HT1080 (cell line): ENCODE measurements at places on chromosomes 3 and 15. TPM values are rescaled to one million over a fixed set of nuclear protein-coding genes. Genes with fewer than 3 reads are reported as not detected.

NR2E3 gene
- not detected in 2 replicates for total RNA-seq

TRNT1 gene
- total RNA-seq: 19.3 and 21.3 TPM in 2 replicates

DZIP1L gene
- 17.7 and 27.4 TPM in 2 replicates for total RNA-seq

EPHA3 gene
- not detected in 2 replicates for total RNA-seq

ZNF80 gene
- total RNA-seq: not detected in 2 replicates

CRYBG3 gene
- 10.9 and 12.4 TPM in 2 replicates for total RNA-seq

FBLN2 gene
- total RNA-seq: 0.03 and 0.05 TPM in 2 replicates

WDR93 gene
- not detected in 2 replicates for total RNA-seq

FAM162A gene
- total RNA-seq: 78.9 and 81.1 TPM in 2 replicates

SCN5A gene
- total RNA-seq: 5.9 and 6.5 TPM in 2 replicates

CCDC191 gene
- 0.11 and 0.47 TPM in 2 replicates for total RNA-seq

CTSH gene
- 10.6 and 16.2 TPM in 2 replicates for total RNA-seq

GOLGA6A gene
- not detected in 2 replicates for total RNA-seq

PRR20G gene
- total RNA-seq: not detected in 2 replicates

TMEM212 gene
- total RNA-seq: not detected in 2 replicates

C3orf49 gene
- total RNA-seq: 0.16 TPM in 1 of 2 replicates, not detected in the other

CIDEC gene
- 0.14 TPM in 1 of 2 replicates, not detected in the other for total RNA-seq

GALNT15 gene
- 0.13 and 0.26 TPM in 2 replicates for total RNA-seq

CCR8 gene
- total RNA-seq: not detected in 2 replicates

AGBL1 gene
- 0.03 TPM in 1 of 2 replicates, not detected in the other for total RNA-seq

ZKSCAN7 gene
- total RNA-seq: 0.10 and 0.33 TPM in 2 replicates

RTP3 gene
- not detected in 2 replicates for total RNA-seq

RBP2 gene
- total RNA-seq: not detected in 2 replicates

BCHE gene
- total RNA-seq: 0.03 TPM in 1 of 2 replicates, not detected in the other

SLC6A11 gene
- total RNA-seq: not detected in 2 replicates

INSYN1 gene
- total RNA-seq: 0.53 and 1.1 TPM in 2 replicates

SI gene
- total RNA-seq: not detected in 2 replicates

LNP1 gene
- total RNA-seq: 5.2 and 6.7 TPM in 2 replicates
